ENCODE measurements at places on chromosomes 11 and 22. TPM values are rescaled to one million over a fixed set of nuclear protein-coding genes. Genes with fewer than 3 reads are reported as not detected.

DNA sequence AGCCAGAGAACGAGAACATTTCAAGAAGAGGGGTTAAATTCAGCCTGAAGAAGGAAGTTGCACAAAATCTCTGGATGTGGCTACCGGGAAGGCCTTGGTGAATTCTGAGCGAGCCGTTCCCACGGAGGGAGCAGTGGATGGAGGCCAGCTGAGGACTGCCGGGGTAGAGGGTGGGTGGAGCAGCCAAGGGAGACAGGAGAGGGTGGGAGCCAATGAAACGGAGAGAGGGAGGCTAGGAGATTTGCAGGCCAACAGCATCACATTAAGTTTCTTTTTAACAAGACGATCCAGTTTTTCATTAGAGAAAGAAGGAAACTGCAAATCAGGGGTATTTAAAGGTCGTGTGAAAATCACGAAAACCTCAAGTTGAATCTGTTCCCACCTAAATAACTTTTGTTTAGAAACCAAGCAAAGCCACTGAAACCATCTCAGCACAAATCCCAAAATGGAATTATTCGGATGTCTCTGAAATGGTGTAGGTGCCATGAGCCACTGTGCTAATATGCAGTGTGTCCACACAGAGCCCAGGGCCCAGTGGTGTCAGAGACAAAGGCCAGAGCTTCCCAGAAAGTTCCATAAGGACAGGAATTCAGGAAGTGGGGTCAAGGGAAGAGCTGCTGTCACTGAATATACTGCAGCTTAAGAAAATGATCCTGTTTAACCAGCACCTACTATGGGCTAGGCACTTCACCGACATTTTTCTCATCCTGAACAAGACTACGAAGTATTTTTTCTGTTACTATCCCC is 59.7 kb upstream of the SLC35C1 start:
- peak; percentile 51 for DNase-seq

GRCh38 chr11:111996129-111996528 is 29.1 kb upstream of the DLAT start:
- no peak for DNase-seq

GRCh38 chr11:11660363-11660740 is 38.5 kb upstream of the GALNT18 start:
- DNase-seq: no peak

GRCh38 chr22:35154937-35155387 is 89.0 kb downstream of the ISX start:
- DNase-seq: peak; percentile 67

DNA sequence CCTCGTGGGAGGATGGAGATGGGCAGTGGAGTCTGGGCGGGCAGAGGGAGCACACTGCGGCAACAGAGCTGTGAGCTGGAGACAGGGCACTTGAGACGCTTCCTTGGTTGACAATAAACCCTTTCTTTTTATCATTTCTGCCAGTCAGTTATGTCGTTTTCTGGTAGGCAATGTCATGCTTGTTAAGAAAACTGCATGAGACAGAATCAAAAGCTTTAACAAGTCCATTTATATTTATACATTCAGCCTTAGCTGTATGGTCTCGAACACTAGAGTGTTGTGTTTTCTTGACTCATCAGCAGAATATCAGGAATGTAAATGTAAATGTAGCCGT is 31.9 kb downstream of the PPFIA1 start:
- no peak for DNase-seq

DNA sequence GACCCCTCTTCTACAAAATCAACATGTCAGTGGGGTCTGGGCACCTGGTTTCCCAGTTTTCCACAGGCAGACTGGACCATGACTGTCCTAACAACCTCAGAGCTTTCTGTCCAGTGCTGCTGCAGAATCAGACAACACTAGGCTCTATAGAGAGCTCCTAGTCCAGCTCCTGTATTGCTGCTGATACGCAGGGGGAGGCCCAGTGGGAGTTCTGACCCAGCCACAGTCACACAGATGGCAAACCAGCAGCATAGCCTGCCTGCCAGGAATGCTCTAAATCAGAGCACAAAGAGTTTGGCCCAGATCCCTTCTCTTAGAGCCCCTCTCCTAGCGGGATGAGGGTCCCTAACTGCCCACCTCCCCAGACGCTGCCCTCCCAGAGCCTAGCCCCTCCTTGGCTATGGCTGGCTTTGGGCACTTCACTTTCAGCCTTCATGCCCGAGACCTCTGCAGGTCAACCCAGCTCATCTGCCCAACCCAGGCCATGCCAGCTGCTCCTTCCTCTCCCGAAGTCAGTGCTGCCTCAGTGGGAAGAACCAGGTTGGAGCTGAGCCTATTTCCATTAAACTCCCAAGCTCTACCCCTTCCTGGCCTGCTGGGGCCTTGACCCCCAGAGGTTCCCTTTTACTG is 15.8 kb upstream of the SLCO2B1 start:
- DNase-seq: no peak

- DNase-seq: no peak
These were observed 70.7 kb upstream of the TTC12 start for GRCh38 chr11:113243696-113244095.

GRCh38 chr22:25497716-25498115 is 66.8 kb upstream of the GRK3 start:
- DNase-seq: no peak

DNA sequence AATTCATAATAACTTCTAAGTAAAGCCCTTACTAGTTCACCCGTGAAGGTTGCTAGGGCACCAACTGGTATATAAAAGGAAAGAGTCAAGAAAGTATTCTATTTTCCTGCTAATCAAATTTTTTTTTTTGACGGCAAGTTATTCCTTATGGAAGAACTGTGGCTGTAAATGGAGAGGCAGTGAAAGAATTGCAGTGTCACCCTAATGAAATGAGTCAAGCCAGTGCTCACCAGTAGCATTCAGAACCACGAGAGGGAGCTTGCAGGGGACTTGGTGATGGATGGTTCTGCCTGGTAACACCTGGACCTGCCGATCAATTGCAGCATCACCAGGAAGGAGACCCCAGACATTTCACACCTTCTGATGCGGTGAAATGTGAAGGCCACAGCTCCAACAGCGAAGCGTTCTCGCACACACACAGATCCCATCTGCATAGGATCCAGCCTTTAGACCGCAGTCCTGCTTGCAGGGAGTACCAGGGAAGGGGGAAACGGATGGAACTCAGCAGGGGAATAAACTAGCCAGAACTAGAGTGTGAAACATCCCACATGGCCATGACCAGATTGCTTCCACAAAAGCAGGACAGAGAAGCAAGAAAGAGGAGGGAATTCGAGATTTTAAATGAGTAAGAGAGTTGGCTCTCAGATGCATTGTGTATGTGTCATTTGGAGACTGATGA is 326.2 kb downstream of the TBC1D22A start:
- no peak for DNase-seq

GRCh38 chr22:46673205-46673604 is 53.0 kb downstream of the GRAMD4 start:
- DNase-seq: no peak

- no peak for DNase-seq
These were observed 5.8 kb downstream of the RAPSN start for GRCh38 chr11:47443028-47443700.

DNA sequence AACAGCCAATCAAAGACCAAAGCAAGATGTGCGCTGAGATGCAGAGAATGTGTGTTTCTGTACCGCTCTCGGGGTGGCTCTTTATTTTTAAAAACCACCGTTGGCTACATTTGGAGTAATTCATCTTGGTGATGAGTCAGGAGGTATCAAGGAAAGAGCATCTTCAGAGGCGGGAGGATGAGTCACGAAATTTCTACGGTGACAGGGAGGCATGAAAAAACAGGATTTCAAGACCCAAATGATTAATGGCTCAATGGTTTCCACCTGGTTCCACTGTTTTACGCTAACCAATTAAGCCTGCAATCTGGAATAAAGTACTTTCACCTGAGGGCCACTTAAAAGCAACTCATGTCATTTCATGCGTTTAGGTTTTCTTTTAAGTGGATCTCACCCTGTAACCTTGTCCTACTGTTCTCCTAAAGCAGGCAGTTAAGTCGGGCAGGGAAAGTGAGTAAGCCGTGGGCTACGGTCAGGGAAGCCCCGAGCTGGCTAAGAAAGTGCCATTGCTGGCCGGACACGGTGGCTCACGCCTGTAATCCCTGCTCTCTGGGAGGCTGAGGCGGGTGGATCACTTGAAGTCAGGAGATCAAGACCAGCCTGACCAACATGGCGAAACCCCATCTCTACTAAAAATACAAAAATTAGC is 74.6 kb downstream of the CELSR1 start:
- no peak for DNase-seq

GRCh38 chr11:8699903-8700302 is 17.3 kb downstream of the RPL27A start:
- DNase-seq: no peak

DNA sequence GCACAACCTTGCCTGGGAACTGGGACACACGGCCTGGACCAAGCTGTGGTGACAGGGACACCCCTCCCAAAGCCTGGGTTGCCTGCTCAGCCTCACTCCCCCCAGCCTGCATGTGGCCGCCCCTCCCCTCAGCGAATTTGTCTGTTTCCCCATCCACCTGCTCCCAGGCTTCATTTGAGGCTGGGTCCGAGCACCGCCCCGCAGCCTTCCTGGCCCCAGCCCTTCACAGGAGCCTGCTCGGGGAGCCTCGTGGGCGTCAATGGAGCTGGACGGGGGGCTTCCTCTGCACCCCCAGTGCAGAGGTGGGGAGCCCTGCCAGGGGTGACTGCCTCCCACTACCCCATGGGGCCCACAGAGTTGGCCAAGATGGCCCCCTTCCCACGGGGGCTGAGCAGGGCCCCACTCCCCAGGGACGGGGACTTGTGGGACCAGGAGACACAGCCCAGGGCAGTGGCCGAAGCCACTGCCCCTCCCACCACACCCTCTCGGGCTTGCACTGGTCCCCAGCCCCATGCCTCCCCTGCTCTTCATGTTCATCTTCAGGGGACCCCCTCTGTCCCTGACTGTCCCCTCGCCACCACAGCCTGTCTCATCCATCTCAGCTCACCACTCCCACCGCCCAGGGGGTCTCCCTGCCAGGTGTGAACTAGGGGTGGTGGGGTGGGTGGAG is 91.7 kb downstream of the WNT7B start:
- DNase-seq: peak; percentile 47

DNA sequence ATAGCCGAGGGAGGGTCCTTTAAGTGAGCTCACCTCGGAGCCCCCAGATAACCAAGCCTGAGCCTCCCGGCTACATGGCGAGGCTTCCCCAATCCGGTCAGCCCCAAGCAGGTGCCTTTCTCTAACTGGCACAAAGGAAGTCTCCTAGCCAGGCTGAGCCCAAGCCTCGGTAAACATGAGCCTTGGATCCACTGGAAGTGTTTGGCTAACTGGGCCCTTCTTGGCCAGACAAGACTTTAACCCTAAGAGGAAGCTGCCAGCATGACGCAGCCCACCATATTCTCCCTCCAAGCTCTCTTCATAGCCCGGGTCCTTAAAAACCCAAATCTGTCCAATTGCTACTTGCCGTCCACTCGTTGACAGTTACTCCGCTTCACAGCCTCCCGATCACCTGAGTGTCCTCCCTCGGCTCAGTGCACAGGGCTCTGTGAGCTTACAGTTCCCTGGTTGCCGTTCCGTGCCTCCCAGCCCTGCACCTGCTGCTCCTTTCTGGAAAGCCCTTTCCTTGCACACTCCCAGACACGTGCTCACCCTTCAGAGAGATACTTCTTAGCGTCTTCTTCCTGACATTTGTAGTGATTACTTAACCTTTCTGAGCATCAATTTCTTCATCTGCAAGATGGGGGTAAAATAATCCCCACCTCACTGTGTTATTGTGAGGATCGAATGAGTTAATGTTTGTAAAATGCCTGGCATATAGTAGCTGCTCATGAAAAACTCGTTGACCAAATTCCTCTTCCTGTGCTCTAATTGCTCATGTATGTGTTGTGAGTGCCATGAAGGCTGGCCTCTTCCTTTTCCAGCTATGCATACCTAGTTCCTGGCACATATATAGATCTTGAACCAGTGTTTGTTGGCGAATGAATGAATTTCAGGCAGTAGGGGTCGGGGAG is 25.6 kb downstream of the TXN2 start:
- DNase-seq: peak; percentile 76

GRCh38 chr11:68579455-68579854 is 104.9 kb upstream of the GAL start:
- no peak for DNase-seq

DNA sequence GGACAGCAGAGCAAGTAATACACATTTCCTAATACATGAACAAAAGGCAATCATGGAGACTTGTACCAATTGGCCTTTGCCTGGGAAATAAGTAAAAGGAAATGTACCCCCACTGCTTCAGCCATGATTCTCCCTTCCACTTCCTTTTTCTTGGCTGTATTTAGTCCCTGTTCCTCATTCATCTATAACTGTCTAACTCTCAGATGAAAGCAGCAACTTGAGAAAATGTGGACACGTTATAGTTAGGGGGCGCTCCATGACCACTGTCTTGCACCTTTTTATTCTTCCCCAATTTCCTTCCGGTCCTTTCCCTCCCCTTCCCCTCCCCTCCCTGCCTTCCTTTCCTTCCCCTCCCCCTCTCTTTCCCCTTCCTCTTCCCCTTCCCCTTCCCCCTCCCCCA is 61.3 kb upstream of the BARX2 start:
- DNase-seq: no peak

GRCh38 chr11:85752890-85753581 is 57.9 kb downstream of the SYTL2 start:
- DNase-seq: peak; percentile 80

- no peak for DNase-seq
These were observed 9.1 kb downstream of the TIMP3 start for GRCh38 chr22:32810555-32811133.

DNA sequence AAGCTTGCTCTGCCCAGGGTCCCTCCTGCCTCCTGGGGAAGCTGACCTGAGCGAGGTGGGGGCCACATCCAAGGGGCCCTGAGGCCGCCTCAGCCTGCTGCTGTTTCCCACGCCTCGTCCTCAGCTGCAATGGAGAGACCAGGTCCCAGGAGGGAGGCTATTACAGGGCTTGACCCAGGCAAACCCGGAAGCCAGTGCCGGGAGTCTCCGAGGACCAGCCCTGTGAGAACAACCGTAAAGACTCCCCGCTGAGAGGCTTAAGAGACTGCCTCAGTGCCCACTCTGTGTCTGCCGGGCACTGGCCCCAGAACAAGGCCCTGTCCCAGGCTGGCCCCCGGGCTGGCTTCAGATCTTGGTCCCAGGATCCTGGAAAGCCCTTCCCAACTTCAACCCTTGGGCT is 124.3 kb upstream of the FGF3 start:
- peak; percentile 51 for DNase-seq

- DNase-seq: no peak
These were observed 76.5 kb downstream of the SWAP70 start for GRCh38 chr11:9740202-9740883.

GRCh38 chr11:47448566-47449427 is at the start of gene RAPSN:
Gene RAPSN (minus strand): TSS chr11:47449136. CDS start chr11:47448964, 172 bp downstream.
- DNase-seq: no peak

- no peak for DNase-seq
These were observed 2.5 kb downstream of the EPS8L2 start for GRCh38 chr11:708511-708910.

Gene SNX32
- 1.2 TPM for total RNA-seq

Gene PLEKHB1
- 6.8 TPM for total RNA-seq

Gene MRPL48
- total RNA-seq: 27.3 TPM

Gene AGBL2
- 1.7 TPM for total RNA-seq

Gene TP53AIP1
- not detected for total RNA-seq

Gene APOA4
- total RNA-seq: not detected
